ENCODE measurements at places on chromosomes 7 and 10. TPM values are rescaled to one million over a fixed set of nuclear protein-coding genes. Genes with fewer than 3 reads are reported as not detected.

- DNase-seq, result no peak
Observed at GRCh38 chr7:1262441-1262840, 29.8 kb downstream of the UNCX start.

- DNase-seq, result no peak
Observed at GRCh38 chr10:61792921-61793320, 108.6 kb upstream of the ARID5B start.

DNA sequence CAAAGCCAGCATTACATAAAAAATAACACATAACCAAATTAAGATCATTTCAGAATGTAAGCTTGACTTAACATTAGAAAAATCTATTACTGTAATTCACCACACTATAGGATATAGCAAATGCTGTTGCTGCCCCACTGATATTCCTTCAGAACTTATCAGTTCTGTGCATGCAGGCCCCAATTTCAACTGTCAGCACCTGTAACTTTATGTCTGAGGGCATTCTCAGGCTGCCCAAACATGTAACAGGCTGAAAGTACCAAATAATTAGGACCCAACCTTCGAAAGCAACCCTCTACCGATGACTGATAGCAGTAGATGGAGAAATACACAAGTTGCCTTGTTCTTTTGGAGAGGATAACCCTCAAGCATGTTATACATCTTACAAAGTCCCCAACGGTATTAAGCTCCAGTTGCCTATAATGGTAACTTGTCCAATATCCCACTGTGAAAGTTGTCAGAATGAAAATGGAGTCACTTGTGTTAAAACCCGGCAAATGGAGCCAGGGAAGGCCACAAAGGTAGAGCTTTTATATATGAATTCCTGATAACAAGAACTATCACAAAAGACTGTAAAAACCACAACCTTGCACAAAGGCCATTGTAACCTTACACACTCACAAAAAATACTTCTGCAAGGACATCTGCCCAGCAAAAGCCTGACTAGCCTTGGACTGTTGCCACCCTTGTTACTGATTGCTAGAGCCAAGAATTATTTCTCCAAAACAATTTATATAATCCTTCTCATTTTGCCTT lies 66.9 kb upstream of the ZNF746 start:
- DNase-seq, result no peak

GRCh38 chr10:95275726-95276366 lies 15.0 kb downstream of the PDLIM1 start:
- no peak for DNase-seq

- peak; percentile 74 for DNase-seq
Observed at GRCh38 chr7:8190119-8190895, 71.7 kb downstream of the ICA1 start.

GRCh38 chr7:56079450-56080185 lies 13.1 kb downstream of the PHKG1 start:
- DNase-seq, result no peak

- DNase-seq, result no peak
Observed at GRCh38 chr7:23299770-23300300, 696 bp downstream of the MALSU1 start.

DNA sequence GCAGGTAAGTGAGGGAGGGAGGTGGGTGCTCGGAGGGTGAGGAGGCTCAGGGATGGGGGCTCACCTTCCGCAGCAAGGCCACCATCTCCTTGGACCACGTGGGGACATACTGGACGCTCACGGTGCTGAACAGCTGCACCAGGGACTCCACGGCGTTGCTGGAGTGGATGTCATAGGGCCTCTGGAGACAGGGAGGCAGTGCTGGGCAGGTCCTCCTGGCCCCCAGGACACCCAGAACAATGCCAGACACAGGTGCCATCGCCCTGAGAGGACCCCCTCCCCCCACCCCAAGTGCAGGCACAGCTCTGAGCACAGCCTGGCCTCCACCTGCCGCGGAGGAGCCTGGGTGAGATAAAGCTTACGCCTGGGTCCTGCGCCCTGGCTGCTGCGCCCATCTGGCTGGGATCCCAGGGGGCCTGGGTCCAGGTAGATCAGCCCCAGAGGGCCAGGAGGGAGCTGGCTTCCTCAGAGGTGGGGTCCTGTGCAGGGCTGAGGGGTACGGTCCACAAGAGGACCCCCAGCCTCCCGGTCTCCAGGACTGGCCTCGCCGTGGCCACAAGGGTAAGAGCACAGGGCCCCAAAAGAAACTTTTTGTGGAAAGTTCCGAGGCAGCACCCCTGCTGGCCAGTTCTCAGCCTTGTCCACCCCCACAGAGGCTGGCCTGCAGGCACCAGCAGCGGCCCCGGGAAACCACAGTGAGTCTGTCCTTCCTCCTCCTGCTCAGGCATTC lies 37.8 kb downstream of the DPYSL4 start:
- DNase-seq, result no peak

DNA sequence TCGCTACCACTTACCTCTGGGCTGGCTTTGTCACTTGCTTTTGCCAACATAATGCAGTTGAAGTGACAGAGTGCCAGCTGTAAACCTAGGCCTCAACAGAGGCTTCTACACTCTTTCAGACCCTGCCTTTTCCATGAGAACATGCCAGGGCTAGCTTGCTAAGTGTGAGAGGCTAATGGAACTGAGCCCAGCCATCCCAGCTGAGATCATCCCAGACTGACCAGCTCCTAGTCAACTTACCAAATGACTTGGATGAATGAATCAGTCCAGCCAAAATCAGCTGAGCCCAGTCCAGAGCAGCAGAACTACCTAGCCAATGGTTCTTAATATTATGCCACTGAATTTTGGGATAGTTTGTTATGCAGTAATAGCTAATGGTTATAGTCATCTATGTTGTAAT lies 34.7 kb upstream of the MKLN1 start:
- no peak for DNase-seq

DNA sequence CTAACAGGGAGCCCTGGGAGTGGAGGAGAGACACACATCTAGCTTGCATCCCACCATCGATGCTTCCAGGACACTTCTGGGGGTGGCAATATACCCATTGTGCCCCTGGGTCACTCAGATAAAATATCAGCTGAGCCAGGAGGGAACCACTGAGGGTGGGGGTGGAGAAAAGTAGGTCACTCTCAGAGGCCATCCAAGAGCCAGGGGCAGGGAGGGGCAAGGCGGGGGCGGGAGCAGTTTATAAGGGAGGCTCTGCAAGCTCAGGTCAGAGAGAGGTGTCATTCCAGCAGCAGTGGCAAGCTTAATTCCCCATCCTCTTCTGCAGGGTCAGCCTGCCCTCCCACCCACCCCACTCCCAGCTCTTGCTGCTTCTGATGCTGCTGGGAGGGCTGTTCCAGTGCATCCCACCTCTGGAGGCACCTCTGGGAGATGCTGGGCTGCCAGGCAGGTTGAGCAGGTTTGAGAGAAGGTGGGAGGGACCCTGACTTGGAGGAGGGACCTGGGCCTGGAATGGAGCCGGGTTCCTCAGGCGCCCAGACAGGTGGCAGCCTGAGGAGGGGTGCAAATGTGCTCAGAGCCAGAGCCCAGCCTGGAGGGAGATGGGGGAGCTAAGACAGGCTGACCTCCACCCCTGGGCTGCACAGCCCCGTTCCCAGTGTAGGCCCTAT lies 20.1 kb upstream of the TLX1 start:
- DNase-seq, result no peak

DNA sequence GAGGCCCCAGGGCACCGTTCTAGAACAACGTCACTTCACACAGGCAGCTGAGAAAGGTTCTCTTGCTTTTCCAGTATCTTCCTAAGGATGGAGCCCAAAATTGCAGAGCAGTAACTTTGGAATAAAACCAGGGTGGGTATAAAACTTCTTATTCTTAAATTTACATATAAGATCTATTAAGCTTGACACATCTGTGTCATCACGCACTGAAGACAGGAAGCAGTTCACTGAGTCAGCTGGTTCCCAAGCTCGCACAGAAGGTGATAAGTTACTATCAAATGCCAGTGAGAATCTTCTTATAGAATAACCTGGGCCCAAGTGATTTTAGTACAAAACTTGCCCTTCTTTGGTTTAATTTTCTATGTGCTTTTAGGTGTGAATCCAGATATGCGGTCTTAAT lies 70.2 kb downstream of the RABGEF1 start:
- no peak for DNase-seq

GRCh38 chr10:100713859-100714565 lies 31.4 kb upstream of the PAX2 start:
- no peak for DNase-seq

GRCh38 chr10:80100861-80101695 lies 22.6 kb downstream of the TMEM254 start:
- no peak for DNase-seq

- peak; percentile 57 for DNase-seq
Observed at GRCh38 chr10:133276435-133277201, at the start of gene ADAM8. Gene ADAM8, minus strand, starts transcription at chr10:133276868. Its CDS starts 51 bp downstream, at chr10:133276817.

- no peak for DNase-seq
Observed at GRCh38 chr7:22576612-22577469, 76.9 kb upstream of the STEAP1B start.

- no peak for DNase-seq
Observed at GRCh38 chr10:127884501-127884900, 8.2 kb downstream of the CLRN3 start.

GRCh38 chr10:128069351-128070051 lies 56.7 kb downstream of the MKI67 start:
- peak; percentile 84 for DNase-seq

DNA sequence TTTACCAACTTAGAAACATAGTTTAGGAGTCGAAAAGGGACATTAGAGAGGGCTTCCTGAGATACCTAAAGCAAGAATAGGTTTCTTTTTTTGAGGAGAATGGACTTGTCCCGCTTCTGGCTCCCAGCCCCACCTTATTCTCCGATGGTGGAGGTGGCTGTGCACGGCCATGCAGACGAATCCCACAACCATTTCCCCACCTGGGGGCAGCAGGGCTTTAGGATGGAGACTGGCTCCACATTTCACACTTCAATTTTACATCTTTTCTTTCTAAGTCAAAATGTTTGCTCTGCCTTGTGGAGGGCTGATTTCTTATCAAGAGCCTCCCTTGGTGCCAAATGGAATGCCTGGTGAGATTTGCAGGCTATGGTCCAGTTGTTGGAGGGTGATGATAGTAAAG lies 118.5 kb downstream of the GLRX3 start:
- no peak for DNase-seq

DNA sequence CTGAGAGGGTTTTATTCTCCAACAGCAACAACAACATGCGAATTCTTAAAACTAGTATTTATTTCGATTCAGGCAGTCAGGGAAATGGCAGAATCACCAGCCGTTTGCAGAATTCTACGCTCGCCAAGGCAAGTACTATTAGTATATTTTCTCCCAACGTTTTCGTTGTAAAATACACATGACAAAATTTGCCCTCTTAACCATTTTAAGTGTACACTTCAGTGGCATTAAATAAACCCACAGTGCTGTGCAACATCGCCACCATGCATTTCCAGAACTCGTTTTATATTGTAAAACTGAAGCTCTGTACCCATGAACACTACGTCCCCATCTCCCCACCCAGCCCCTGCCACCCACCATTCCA lies 10.8 kb downstream of the EN2 start:
- DNase-seq, result no peak

Gene SYT15B
- total RNA-seq, result 0.37 TPM

Gene THNSL1
- 8.3 TPM for total RNA-seq

Gene ADIRF
- not detected for total RNA-seq

Gene TMEM213
- total RNA-seq, result not detected

Gene CISD1
- 44.5 TPM for total RNA-seq

Gene ELOVL3
- not detected for total RNA-seq

Gene CALCR
- not detected for total RNA-seq

Gene TCAF2
- total RNA-seq, result 0.27 TPM

Gene CPXM2
- total RNA-seq, result not detected
